ENCODE measurements at places on chromosomes 2 and 18. TPM values are rescaled to one million over a fixed set of nuclear protein-coding genes. Genes with fewer than 3 reads are reported as not detected.

Gene MOCOS
- total RNA-seq = 0.16 TPM

DNA sequence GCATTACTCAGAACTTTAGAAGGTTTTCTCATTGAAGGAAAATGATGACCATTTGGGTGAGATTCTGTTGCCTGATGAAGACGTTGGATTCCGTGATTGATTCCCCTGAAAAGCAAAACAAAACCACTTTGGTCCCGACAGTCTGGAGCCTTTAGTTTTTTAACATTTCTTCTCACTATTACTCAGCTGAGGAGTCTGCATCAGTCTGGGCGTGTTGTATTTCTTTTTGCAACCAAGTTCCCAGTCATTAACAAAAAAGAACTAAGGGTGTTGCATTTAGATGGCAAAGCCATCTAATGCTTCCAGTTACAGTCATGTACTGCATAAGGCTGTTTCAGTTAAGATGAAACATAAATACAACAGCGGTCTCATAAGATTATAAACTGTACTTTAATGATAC lies 343.1 kb upstream of the CDH2 start:
- no peak for DNase-seq

GRCh38 chr2:160941290-160941846 lies 218.9 kb upstream of the TANK start:
- DNase-seq = no peak

DNA sequence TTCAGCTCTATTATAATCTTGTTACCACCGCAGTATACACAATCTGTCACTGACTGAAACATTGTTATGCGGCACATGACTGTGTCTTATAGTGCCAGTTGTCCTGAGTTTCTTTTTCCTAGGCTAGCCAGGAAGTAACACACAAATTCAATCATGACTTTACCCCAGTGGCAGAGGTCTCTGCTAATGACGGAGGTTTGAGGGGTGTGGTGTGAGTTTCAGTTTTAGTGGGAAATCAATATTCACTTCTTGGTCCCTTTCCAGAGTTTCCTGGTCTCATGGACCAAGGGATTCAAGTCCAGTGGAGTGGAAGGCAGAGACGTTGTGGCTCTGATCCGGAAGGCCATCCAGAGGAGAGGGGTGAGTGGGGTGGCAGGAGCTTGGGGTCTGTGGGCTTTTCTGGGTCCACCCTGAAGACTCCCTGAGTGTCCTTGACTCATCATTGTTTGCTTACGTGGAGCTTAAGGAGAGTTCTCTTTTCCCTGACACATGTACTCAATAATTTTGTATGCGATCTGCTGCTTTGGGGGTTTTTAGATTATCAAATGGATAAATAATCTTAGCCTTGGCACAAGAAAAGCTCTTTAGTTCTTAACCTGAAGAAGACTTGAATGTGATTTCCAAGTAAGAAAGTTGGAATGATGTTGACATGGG lies 39.2 kb downstream of the HK2 start:
- no peak for DNase-seq

DNA sequence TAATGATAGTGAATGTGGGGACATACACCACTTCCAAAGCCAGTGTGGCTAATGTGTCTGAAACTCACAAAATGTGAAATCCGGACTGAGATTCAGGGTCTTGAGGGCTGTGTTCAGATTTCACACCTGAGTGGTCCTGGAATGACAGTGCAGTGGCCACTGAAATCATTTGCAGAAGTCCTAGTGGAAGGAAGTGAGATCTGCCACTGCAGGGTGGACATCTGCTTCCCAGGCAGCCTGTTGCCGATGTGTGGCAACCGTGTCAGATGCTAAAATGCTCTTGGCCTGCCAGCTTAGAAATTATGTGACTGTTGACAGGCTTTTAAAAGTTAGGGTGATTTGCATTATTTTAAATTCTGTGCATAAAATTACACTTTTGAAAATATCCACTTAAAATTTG lies 77.8 kb upstream of the TMEM200C start:
- DNase-seq = no peak

DNA sequence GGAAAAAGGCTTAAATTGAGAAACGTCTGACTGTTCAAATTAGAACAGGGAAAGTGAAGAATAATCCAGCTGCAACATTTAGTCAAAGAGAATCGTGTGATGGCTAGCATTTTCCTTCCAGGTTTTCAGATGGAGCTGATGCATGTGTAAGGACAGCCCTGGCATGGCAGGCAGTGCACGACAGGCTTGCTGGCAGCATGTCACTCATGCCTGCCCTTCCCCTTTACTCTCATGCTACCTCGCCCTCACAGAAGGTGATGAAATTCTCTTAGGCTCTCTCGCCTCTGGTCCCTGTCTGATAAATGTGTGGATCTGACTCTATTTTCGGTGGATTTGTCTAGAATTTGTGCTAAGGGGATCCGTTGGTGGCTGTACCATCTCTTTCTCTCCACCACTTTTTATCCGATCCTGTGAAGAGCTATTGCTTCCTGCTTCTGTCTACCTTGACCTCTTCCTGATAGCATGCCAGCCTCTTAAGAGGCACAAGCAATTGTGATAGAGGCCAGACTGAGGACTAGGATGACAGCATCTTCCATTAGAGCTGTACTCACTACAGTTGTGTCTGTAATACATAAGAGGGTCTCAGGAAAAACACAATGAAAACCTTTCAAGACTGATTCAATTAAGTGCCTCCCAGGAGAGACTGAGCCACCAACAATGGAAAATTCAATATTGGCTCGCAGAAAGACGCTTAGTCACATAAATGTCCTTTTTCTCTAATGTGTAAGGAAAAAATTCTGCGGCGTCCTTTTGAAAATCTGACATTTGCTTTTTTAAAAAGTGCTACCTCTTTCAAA lies 65.6 kb upstream of the NOSTRIN start:
- no peak for DNase-seq

DNA sequence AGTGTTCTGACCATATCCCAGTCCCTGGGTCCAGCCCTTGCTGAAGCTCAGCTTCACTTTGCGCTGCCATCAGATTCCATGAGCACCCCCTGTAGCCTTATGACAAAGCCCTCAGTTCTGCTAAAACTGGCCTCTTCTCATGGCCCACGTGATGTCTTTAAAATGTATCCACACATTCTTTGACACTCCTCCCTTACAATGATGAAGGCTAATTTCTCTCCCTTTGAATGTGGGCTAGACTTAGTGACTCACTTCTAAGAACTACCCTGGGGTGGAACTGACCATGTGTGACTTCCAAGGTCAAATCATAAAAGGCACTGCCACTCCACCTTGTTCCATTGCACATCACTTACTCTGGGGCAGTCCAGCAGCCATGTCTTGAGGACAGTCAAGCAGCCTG lies 45.4 kb upstream of the GORASP2 start:
- no peak for DNase-seq

DNA sequence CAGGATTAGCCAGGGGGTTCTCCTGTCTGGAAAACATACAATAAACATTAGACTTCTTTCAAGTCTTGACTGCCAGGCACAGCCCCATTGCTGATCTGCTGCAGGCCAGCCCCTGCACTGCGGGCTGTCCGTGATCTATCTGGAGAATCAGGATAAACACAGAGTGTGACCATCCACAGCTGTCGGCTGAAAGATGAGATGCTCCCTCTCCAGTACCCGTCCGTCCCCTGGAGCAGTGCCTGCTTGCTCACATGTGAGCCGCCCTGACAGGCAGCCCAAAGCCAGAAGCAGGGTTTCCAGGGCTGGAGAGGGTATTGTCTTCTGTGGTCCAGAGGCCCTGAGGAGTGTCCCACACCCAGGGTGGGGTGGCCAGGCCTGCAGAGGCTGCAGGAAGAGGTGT lies 46.1 kb upstream of the FOSL2 start:
- DNase-seq = no peak

GRCh38 chr18:44968336-44968735 lies 287.6 kb downstream of the SETBP1 start:
- no peak for DNase-seq

- no peak for DNase-seq
Observed at GRCh38 chr2:38163579-38163978, 87.6 kb upstream of the CYP1B1 start.

DNA sequence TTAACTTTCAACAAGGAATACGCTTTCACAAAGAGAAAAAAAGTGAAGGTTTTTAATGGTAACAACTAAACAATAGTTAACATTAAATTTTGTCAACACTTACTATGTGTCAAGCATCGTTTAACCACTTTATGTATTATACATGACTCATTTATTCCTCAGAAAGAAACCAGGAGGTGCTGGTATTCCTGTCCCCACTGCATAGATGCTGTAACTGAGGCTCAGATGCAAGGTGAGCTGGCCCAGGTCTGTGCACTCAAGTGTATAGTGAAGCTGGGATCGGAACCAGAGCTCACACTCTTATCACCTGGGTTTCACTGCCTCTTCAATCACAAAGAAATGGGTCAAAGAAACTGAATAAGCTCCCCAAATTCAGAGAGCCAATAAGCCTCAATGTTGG lies 16.5 kb downstream of the FBXO15 start:
- no peak for DNase-seq
